Stimulated activated naive CD8-positive, alpha-beta T cell treated with anti-CD3 and anti-CD28 coated beads, Interleukin-15, Interleukin-2, amounts not matched to agents 100 U/mL and 50 U/mL, for 24 hours (primary cell): ENCODE measurements at places on chromosomes 4 and X.

- DNase-seq = no peak
These were observed 151.1 kb downstream of the CDS1 start for GRCh38 chr4:84734037-84734436.

GRCh38 chr4:166314902-166315301 lies 441.9 kb downstream of the TLL1 start:
- DNase-seq = no peak

- DNase-seq = no peak
These were observed 48.7 kb downstream of the CLOCK start for GRCh38 chr4:55498051-55498450.

GRCh38 chr4:25826074-25826752 lies 36.6 kb downstream of the SEL1L3 start:
- DNase-seq = no peak

DNA sequence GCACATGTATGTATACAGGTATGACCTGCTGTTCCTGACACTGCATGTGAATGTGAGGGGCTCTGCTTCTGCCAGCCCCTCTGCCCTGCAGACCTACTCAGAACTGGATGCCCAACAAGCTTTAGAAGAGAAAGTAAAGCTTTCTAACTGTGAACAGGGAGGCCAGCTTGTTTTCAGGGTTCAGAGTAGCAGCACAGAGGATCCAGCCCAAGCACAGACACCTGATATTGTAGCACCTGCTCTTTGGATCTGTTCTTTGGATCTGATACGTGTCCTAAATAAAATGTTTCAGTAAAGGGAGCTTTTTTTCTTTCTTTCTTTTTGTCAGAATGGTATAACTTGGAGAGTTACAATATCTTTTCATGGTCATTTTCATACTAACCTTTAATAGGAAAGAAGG lies 19.2 kb downstream of the DCUN1D4 start:
- DNase-seq = no peak

- no peak for DNase-seq
These were observed 42.5 kb downstream of the NPNT start for GRCh38 chr4:105937759-105938158.

GRCh38 chr4:40601641-40602040 lies 28.0 kb downstream of the RBM47 start:
- no peak for DNase-seq

DNA sequence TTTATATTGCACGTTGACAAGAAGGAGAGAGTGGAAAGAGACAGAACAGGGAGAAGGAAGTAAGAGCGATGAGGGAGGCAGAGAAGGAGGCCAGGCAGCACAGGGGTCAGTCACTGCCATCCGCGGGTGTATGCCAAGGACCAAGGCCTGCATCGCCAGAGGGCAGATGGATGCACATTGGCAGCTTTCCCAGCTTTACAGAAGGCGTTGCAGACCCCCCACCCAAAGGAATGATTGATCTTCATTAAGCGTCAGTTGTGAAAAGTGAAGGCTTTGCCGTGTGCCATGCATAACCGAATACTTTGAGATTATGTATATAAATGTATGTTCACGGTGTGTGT lies 21.6 kb downstream of the PIGG start:
- DNase-seq = no peak

GRCh38 chr4:143402776-143403552 lies 66.3 kb downstream of the GAB1 start:
- no peak for DNase-seq

GRCh38 chr4:16136311-16136710 lies 52.5 kb upstream of the PROM1 start:
- no peak for DNase-seq

- no peak for DNase-seq
These were observed 45.1 kb downstream of the ADGRL3 start for GRCh38 chr4:61245069-61245714.

GRCh38 chr4:144223661-144224060 lies 83.1 kb upstream of the GYPA start:
- DNase-seq = no peak

DNA sequence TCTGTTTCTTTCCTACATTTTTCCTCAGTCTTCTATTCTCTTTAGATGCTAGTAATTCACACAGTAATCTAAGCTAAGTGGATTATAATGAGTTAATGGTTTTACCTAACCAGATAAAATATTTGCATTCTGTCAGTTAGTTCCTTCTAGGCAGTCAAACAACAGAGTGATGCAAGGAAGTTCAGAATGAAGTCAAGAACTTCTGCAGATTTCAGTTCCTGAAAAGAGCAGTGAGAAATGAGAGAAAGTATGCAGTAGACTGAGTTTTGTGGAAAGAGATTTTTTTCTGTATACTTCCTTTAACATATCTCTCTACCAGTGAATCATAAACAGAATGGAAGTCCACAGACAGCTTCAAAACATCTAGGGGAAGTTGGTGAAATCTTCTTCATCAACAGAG lies 774.0 kb upstream of the POU3F4 start:
- no peak for DNase-seq

GRCh38 chrX:47629419-47630200 lies at the start of gene CFP:
TSS of gene CFP (minus strand) at chrX:47629930. CDS start at chrX:47629844, 86 bp downstream.
- DNase-seq = no peak

- no peak for DNase-seq
These were observed 952 bp downstream of the ANOS1 start for GRCh38 chrX:8730812-8731558.

DNA sequence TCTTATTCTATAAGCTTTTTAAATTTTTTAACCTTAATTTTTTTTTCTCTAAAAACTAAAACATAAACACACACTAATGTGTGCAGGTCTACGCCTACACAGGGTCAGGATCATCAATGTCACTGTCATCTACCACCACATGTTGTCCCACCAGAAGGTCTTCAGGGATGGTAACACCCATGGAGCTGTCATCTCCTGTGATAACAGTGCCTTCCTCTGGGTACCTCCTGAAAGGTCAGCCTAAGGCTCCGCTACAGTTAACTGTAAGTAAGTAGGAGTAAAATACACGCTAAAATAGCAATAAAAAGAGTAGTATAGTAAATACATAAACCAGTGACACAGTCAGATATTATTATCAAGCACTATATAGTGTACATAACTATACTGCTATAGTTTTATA lies 45.9 kb upstream of the GPRIN3 start:
- no peak for DNase-seq

- no peak for DNase-seq
These were observed 89.0 kb downstream of the PLAC1 start for GRCh38 chrX:134569306-134569705.

DNA sequence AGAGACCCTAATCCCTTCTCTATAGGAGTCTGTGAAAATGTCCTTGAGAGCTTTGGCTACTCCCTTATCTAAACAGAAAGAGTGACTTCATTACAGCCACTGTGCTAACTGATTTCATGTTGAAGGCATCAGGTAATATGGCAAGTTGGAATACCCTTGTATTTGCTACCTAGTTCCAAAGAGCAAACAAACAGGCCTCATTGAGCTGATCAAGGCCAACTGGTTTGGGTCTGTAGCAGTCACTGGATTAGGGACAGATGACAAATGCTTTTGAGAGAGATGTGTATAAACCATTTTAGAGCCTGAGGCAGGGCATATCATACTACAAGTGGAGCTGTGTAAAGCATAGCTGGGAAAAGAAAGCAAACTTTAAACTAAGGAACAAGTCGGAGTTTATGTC lies 22.9 kb upstream of the PDLIM5 start:
- no peak for DNase-seq

DNA sequence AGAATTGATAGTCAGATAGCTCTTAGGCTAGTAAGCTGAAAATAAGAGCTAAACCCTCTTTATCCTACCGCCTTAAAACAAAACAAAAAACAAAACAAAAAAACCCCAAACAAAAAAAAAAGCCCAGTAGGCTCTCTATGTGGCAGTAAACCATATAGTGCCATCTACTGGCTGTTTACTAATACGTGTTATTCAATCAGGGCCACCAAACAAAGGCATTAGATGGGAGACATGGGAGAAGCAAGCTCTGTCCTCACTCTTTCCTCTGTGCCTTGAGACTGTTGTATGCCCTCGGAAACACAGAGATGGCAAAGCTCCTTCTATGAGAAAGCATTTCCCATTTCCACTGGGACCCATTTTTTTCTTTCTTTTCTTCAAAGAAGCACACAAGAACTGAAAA lies 148.8 kb upstream of the MID1 start:
- no peak for DNase-seq

GRCh38 chrX:130170752-130171445 lies 863 bp upstream of the RAB33A start:
- peak; percentile 70 for DNase-seq

GRCh38 chr4:158726633-158727032 lies 3.4 kb upstream of the PPID start:
- no peak for DNase-seq

GRCh38 chr4:184457535-184458249 lies 16.7 kb downstream of the IRF2 start:
- DNase-seq = no peak

- no peak for DNase-seq
These were observed 40.5 kb downstream of the HMGB2 start for GRCh38 chr4:173293663-173294062.

GRCh38 chr4:90546114-90546513 lies 418.9 kb downstream of the CCSER1 start:
- no peak for DNase-seq

DNA sequence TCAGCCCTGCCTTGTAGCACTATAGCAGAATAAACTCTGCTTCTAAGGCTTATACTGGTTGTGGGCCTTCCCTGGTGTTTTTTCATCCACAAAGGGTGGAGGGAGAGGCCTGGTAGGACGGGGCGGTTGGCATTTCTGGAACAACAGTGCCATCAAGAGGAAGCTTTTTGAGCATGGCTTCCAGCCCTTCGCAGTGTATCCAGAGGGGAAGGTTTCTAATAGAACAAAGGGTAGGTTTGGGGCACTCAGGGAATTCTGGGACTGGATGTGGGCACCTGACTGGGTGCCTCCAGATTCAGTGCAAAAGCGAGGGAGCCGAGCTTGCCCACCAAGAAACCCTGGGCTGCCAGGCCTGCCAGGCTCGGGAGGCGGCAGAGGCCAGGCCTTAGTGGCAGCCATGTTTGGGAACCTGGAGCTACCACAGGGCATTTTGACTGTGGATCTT lies 229.6 kb upstream of the AGTR2 start:
- DNase-seq = no peak

GRCh38 chr4:26858947-26859401 lies 1.7 kb upstream of the STIM2 start:
- DNase-seq = no peak

GRCh38 chr4:147340591-147341120 lies 140.2 kb upstream of the EDNRA start:
- DNase-seq = no peak

- no peak for DNase-seq
These were observed 112.1 kb downstream of the TTC29 start for GRCh38 chr4:146833530-146833929.

GRCh38 chr4:30281986-30282385 lies 438.2 kb upstream of the PCDH7 start:
- no peak for DNase-seq

DNA sequence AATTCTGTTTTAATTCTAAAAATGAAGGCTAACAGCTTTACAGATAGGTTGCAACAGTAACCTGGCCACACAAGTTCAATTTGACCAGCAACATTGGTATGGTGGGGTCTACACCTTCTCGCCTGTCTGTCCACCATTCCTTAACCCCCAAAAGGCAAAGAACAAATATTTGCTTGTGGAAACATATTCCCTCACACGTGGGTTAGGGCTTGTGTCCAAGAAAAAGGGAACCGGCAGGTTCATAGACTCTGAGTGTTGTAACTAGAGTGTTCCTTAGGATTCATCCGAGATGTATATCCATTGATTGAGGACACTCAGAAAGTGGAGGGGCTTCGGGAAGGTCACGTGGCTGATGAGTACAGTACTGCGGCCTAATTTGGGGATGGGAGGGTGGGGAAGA lies 54.1 kb downstream of the C4orf51 start:
- DNase-seq = no peak

DNA sequence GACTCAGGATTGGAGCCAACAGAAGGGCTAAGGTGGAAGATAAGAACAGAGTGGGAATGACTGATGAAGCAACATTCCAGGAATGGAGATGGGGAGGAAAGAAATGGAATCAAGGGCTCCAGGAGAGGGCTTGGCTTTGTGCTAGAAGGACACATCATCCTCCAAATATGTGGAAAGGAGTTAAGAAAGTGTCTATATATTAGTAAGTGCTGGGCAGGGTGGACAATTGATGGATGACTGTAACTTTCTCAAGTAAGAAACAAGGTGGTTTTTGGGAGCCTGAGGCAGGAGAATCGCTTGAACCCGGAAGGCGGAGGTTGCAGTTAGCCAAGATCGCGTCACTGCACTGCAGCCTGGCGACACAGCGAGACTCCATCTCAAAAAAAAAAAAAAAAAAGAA lies 71.6 kb upstream of the NFKB1 start:
- DNase-seq = no peak

DNA sequence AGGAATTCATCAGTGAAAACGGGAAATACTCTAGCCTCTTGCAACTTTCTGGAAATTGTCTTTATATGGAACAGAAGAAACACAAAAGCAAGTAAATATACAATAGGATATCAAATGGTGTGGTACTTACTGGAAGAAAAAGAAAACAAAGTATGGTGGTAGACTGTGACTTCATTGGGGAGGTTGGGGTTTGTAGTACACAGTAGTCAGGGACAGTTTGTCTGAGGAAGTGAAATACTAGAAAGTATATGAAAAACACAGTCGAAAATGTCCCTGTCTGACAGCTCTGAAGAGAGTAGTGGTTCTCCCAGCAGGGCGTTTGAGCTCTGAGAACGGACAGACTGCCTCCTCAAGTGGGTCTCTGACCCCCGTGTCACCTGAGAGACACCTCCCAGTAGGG lies 390.0 kb upstream of the NWD2 start:
- DNase-seq = no peak

GRCh38 chrX:149346306-149346705 lies 158.8 kb downstream of the IDS start:
- DNase-seq = no peak

GRCh38 chr4:85725721-85726170 lies 250.8 kb downstream of the ARHGAP24 start:
- DNase-seq = no peak
